ENCODE measurements at places on chromosomes 3 and 15.

- DNase-seq = no peak
Measured at GRCh38 chr15:88606070-88606794, 14.9 kb upstream of the AEN start.

- DNase-seq = no peak
Measured at GRCh38 chr3:179682426-179683080, 29.7 kb downstream of the USP13 start.

- no peak for DNase-seq
Measured at GRCh38 chr3:150081084-150081483, 110.4 kb upstream of the PFN2 start.

GRCh38 chr3:182214416-182214815 lies 502.7 kb downstream of the SOX2 start:
- DNase-seq = no peak
